ENCODE measurements at places on chromosomes 7 and 10.

GRCh38 chr7:127962589-127963361, 68.5 kb downstream of the LRRC4 start:
- DNase-seq: no peak

GRCh38 chr7:46811529-46811928, 770.4 kb downstream of the TNS3 start:
- DNase-seq: no peak

- DNase-seq: no peak
Measured at GRCh38 chr7:69334701-69335100, 263.6 kb upstream of the AUTS2 start.

DNA sequence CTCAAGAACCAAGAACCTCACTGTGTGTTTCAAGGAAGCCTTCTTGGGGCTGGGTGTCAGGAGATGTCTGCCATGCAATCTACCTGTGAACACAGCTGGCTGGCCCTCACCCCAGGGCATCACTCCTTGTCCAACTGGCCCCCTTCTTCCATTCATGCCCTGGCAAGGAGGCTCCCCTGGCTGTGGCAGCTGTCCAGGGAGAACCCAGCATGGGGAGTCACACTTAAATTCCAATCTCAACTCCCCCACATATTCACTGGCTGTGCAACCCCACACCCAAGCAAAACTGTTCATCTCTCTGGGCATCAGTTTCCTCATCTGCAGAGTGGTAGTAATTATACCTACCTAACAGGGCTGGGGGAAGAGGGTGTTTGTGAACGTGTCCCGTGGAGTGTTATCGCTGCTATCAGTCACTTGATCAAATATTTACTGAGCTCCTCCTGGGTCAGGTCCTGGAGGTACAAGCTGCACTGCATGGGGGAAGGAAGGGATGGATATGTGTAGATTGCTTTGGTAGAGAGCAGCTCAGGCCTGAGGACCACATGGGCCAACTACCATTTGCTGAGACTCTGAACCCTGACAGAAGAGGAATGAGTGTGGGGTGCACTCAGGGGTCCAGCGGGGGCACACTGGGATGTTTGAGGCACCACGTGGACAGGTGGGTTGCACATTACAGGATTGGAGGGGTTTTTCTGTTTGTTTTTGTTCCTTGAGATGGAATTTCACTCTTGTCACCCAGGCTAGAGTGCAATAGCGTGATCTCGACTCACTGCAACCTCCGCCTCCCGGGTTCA, 2.1 kb upstream of the GPRIN2 start:
- no peak for DNase-seq

DNA sequence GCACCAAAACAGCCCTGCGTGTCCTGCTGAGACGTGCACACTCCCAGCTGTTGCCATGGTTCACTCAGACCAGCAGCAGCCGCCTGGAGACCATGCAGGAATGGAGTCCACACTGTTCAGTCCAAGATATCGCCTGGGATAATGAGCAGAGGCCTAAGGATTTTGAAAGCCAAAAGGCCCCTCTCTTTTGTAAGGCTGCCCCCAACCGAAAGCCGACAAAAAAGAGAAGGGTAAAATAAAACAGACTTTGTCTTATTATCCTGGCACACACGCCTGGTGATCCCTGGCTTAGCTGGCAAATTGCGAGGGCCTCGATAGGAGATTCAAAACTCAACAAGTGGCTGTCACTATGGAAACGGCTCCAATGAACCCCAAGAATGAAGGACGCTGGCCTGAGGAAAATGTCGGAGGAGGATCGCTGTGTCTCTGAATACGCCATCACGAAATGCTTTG, 263.6 kb downstream of the SKIDA1 start:
- DNase-seq: no peak

DNA sequence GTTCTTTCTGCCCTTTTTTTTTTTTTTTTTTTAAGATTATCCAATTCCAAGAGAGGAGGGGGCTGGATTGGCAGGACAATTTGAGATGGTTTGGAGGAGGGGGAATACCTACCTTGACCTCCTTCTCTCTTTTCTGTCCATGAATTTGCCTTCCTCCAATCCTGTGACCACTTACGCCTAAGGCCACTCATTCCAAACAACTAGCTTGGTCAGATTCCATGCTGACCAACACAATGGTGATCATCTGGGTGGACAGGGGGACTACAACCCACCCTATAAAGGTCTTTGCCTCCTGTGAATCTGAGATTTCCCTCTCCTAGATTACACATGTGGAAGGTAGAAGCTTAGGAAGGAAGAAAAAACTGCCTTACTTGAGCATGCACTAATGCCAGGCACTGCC, 2.3 kb upstream of the LDB1 start:
- no peak for DNase-seq

- no peak for DNase-seq
Measured at GRCh38 chr7:70298780-70299471, 700.7 kb downstream of the AUTS2 start.

GRCh38 chr10:46224414-46224682, 62.4 kb upstream of the ANTXRL start:
- no peak for DNase-seq

GRCh38 chr7:137768366-137768765, 78.4 kb downstream of the DGKI start:
- DNase-seq: no peak

- DNase-seq: no peak
Measured at GRCh38 chr7:107105591-107106245, 61.2 kb downstream of the PRKAR2B start.

DNA sequence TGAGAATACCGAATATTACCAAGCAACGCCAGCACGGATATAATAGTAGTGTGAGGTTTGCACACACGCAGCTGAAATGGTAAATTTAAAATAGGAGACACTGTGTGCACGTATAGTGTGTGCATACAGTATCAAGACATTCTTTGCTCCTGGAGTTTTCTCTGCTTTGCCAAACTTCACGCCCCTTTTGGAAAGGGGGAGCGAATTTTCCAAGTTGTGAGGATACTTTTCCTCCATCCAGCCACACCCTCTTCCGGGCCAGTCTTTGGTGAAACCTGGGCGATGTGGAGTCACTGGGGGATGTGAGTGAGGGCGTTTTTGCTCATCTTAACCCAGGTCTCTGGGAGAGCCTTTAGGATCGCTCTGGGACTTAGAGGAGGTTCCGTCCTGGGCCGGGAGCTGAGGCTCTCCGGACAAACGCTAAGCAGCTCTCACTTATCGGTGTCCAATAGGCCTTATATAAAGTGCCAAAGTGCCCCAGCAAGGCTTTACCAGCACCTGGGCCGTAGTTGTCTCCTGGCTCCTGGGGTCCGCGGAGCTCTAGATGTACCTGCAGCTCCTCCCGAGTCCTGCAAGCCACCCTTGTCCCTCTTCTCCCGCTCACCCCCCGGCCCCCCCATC, 160.0 kb upstream of the MKI67 start:
- no peak for DNase-seq

- no peak for DNase-seq
Measured at GRCh38 chr10:110531687-110532086, 34.0 kb downstream of the DUSP5 start.

- DNase-seq: no peak
Measured at GRCh38 chr7:35727571-35727970, 32.6 kb upstream of the HERPUD2 start.

DNA sequence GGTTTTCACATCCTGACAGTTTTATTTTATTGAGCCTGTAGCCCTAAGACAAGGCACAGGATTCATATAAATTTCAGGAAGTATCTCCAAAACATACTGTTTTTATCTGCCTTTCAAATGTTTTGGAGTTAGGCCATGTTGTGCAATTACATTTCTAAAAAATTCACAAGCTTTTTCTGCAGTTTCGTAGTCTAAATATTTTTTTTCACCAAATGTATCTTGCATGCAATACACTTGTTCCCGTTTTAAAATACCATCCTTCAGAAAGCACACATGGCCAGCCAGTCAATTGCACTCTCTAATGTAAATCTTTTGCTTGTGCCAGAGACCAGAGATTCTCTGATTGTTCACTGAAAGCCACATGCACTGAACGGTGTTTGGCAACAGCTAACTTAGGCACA, 161.5 kb upstream of the PRKCQ start:
- DNase-seq: no peak

GRCh38 chr7:25665903-25666670, 437.8 kb upstream of the NPVF start:
- DNase-seq: no peak

DNA sequence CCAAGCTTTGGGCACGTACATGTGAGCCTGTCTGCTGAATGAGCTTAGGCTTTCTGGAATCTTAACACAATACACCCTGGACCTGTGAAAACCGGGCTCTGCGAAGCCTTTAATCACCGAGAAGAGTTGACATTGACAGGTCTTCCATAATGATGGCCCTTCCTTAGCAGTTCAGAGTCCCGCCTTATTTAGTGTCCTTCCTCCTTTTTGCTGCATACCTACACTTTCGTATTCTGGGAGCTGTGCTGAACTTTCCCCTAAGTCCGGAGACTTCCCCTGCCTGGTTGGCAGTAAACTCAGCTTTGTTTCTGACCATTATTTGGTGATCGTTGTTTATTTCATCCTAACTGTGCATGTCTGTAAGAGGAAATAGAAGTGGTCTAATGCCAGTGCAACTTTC, 212.0 kb downstream of the CAMK1D start:
- peak; percentile 20 for DNase-seq

DNA sequence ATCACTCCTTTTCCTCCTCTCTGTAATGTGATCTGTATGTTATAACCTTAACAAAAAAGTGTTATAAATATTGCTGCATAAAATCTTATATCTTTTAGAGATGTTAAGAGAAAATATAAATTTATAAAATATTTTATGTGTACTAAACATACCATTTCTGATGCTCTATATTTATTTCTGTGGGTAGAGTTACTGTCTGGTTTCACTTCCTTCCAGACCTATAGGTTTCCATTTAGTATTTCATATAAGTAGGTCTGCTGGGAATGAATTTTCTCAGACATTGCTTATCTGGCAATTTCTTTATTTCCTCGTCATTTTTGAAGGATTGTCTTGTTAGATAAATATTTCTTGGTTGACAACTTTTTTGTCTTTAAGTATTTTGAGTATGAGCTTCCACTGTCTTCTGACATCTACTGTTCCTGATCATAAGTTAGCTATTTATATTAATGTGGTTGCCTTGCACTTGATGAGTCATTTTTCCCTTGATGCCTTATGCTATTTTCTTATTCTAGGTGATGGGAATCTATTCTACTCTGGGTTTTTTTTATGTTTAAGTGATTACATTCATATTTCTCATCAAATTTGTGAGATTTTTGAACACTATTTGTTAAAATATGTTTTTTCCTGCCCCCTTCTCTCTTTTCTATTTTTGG, 11.2 kb upstream of the THSD7A start:
- no peak for DNase-seq

DNA sequence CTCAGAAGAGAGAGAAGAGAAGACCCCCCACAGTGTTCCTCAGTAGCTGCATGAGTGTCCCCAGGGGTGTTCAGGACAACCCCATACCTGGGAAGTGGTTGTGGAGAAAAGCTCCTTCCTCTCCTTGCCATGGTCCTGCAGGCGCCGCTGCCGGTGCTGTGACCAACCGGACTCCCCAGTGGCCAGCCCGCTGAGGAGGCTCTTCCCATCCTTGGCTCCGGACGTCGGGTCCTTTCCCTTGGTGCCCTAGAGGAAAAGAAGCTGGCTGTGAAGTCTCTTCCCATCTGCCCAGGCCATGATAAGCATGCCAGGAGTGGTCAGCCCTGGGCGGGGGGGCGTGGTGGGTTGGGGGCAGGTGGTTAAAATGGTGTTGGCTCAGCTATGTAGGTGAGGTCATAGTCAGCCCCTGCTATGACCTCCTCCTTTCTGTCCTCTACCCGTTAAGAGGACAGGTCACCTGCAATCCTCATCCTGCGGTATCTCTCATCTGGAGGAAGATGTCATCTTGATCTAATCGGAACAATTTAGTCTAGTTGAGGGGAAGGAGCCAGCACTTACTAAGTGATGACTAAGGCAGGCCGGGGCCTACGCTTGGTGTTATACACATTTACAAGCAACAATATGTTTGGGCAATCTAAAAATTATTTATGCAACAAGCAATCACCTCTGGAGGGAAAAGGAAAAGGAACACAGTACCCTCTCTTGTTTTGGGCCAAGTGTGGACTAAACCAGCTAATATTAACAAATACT, 13.2 kb downstream of the WDR91 start:
- no peak for DNase-seq

DNA sequence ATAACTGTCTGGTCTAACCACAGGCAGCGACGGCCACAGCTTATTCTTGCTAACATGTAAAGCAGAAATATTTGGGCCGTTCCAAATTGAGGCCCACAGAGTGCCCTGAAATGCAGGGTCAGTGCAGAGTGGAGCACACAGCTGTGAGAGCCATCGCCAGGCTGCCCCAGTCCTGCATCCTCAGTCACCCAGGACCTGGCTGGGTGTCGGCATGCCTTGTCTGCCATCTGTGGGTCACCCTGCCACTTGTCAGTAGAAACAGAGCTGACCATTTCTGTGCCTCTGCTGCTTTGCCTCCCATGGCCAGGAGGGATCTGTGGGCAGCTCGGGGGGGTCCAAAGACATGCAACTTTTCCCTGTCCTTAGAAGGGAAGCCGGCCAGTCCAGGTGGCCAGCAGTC, 57.3 kb upstream of the BTBD16 start:
- no peak for DNase-seq

GRCh38 chr7:37349979-37350590, 98.6 kb downstream of the ELMO1 start:
- no peak for DNase-seq

DNA sequence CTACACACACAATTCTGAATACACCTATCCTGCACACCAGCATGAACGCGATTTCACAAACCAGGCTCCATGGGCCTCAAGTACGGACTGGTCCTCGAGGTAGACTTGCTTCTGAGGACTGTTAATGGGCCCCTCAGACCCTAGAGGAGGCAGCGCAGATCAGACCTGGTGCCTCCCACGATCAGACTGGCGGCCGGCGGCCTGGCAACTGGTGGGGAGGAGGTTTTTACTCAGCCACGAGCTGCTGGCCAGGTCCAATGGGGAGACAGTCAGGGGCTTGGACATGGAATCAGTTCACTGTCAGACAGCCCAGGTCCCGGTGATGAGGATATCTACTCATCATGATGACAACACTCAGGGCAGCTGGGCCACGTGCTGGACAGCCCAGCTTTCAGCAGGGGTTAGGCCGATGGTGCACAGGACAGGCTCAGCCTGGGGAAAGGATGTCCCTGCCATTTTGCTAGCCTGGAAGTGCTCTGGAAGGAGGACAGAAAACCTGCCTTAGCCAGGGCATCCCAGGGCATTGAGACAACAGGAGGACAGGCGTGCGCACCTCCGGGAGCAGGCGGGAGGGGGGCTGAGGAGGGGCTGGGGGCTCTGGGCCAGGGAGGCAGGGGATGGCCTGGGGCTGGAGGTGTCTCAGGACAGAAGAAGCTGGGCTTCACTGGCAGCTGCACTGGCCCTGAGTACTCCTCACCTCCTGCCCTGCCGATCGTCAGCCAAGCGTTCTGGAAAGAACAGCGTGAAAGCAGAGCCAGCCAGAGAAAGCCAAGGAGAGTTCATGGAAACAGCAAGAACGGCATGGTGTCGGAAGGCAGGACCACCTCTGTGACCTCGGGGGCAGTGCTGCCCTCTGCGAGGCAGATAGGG, 48.0 kb upstream of the RASGEF1A start:
- no peak for DNase-seq

DNA sequence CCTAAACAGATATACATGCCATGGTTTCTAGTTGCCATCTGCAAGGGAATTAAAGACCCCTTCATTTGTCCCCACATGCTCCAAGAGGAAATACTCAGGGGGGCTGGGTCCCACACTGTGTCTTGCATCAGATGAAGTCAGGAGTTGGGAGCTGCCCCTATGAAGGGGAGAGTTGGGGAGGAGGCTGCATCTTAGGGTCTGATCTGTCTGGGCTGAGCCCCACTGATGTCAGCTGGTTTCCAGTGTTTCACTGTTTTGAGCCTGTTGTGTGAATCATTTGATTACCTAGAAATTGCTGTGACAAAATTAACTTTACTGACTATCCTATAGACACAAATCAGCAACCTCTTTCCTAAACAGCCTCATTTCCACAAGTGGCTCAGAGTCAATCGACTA, 4.9 kb upstream of the ADCY1 start:
- no peak for DNase-seq
